NCI-H446 (cell line): ENCODE measurements at places on chromosomes 4 and X.

DNA sequence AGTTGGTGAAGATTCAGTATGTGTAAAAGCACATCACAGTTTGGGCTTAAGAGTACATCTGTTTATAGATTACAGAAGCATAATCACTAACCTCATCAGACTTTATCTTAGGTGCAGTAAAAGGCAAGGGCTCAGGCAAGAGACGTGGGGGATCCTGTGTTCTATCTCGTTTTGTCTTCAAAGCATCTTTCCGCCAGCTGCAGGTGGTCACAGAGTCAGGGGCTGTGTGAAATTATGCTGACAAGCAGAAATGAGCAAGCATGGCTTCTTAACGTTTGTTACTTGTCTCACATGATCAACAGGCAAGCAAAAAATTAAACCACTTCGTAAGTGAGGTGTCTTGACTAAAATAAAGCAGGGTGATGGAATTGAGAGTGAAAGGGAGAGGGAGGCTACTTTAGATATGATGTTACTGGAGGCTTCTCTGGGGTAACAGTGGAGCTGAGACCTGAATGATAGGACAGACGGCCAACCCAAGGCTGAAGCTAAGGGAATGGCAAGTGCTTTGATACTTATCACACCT is 1.4 kb upstream of the TEC start:
- DNase-seq, result no peak

DNA sequence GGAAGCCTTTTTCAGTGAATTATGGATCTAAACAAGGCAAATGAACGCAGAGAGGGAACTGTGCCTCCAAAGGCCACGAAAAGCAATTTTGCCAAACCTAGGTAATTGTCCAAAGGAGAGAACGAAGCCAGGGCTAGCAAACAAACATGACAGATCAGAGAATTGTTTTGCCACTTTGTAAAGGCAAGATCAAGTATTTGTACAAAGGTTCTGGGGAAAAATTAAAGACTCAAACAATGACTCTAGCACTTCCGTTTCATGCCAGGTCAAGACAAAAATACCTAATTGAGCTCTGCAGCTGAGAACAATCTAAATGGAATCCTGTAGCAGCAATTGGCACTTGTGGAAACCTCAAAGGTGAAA is 8.5 kb downstream of the RBM47 start:
- no peak for DNase-seq

GRCh38 chrX:3713225-3713936 is at the start of gene PRKX:
TSS of gene PRKX (minus strand) at chrX:3713649. CDS start at chrX:3713253, 396 bp downstream.
- peak; percentile 60 for DNase-seq

GRCh38 chr4:5678977-5679376 is 29.4 kb downstream of the EVC2 start:
- DNase-seq, result no peak

DNA sequence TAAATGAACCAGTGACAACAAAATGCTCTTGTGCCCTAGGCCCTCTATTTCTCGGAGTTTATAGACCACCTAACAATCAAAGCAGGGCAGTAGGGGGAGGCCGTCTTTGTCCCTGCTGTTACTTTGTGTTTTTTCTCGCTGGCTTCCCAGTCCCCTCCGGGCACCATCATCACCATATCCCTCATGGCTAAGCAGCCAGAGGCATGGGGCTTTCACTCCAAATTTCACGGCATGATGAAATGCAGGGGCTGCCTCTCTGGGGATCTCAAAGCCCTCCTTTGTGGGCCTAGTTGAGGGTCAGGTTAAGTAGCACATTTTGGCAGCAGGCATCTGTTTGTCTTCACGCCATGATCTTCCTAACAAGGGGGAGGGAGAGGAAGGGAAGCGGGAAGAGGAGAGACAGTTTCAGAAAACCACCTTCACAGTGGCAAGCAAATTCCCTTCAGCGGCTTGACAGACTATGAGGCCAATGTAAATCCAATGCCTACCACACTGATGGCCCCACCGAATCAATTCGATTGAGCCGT is 91.9 kb downstream of the ANOS1 start:
- DNase-seq, result no peak

DNA sequence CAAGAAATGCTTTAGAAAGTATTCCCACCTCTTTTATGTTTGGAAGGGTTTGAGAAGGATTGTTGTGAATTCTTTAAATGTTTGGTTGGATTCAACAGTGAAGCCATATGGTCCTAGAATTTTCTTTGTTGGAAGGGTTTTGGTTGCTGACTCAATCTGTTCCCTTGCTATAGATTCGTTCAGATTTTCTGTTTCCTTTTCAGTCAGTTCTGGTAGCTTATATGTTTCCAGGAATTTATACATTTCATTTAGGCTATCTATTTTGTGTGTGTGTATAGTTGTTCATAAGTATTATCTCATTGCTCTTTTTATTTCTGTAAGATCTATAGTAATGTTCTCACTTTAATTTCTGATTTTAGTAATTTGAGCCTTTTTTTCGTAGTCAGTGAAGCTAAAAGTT is 114.4 kb downstream of the MSN start:
- DNase-seq, result no peak

DNA sequence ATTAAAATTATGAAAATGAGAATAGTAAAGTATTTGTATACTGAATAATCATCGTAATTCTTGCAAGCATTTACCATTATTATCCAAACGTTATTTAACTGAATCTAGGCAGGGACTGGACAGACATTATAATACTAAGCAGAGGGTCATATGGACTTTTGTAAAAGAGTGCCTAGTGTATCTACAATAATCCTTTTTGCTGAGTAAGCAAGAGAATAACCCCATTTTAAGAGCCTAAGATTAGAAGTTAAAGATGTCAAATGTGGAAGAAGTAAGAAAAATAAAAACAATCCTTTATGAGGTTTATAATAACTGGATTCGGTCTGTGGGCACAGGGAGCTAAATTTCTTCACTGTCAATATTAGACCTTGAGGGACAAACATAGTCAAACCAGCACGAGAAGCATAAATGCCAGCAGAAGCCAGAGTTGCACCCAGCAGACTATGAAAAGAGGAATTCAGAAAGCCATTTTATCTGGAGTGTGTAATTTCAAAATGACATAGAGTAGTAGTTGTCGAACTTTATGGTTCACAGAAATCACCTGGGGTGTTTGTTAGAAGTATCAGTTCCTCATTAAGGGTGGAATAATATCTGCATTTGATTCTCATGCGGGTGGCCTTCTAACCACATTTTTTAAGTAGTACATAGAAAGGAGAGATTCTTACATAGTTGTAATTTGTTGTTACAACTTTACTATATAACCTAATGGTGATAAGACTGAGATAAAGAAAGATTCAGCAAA is 39.7 kb upstream of the DCLK2 start:
- no peak for DNase-seq

- peak; percentile 45 for DNase-seq
Measured at GRCh38 chr4:101695176-101695575, 95.4 kb upstream of the BANK1 start.

DNA sequence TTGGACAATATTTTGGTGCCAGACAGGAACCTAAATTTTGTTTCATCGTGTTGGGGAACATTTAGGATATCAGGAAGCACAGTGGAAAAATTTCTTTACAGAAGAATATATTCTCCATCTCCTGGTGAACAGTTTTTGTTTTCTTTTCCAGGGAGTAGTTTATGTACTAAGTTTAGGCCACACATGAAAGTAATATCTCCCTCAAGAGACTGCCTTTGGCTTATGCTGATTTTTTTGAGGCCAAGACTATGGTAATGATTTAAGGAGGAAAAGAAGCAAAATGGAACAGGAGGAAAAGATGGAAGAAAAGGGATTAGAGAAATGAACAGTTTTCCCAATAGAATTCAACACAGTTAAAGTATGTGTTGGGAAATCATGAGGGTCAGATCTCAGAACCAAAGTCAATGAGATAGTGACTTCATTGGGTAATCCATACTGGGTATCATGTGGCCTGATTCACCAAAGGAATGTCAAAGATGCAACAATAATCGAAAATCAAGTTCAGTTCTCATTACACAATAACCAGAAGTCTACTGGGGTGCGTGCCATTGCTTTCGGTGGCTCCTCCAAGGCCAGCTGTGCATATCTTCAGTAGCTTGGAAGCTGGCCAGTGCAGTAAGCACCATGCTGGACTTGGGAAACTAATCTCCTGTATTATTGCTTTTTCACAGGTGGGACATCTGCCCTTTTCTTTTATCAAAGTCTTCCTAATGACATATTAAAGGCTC is 234.8 kb downstream of the COL25A1 start:
- DNase-seq, result no peak

GRCh38 chr4:74590476-74590875 is 145.5 kb downstream of the AREG start:
- DNase-seq, result no peak

- DNase-seq, result no peak
Measured at GRCh38 chr4:133320576-133321170, 171.6 kb downstream of the PCDH10 start.

- no peak for DNase-seq
Measured at GRCh38 chrX:25503826-25504225, 488.1 kb upstream of the ARX start.

- DNase-seq, result no peak
Measured at GRCh38 chrX:39941332-39941920, 156.3 kb downstream of the BCOR start.

- no peak for DNase-seq
Measured at GRCh38 chr4:5186271-5187064, 135.2 kb downstream of the STK32B start.
